Stimulated activated CD4-positive, alpha-beta T cell treated with anti-CD3 and anti-CD28 coated beads, TNF-alpha, amount 100 ng/mL, for 1 hour (primary cell): ENCODE measurements at places on chromosomes 13 and 19.

GRCh38 chr13:110706570-110707372 is 855 bp upstream of the CARS2 start:
- DNase-seq = no peak

DNA sequence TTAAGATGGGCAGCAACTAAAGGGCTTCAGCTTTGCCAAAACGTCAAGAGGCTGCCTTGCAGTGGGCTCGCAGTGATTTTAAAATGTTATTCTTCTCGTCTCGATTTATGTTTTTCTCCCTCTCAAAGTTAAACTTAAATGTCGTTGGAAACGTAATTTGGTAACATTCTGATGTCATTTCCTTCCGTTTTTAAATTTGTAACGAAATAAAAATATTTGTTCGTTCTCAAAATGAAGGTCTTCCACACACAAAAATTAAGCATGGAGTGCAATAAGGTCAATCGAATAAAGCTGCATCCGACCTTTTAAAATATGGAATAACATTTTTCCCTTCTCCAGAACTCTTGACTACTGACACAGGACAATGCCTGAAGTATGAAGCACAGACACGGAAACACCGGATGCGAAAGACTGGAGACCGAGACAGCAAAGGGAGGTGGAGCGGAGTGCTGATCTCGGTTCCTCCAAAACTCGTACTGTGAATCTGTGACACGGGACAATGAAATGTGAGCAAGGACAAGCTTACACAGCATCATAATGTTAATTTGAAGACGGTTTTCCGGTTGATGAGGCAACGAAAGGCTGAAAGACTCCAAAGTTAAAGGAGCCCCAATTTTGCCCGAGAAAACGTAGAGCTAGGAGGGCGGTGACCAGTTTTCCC is 850 bp downstream of the MTMR6 start:
- DNase-seq = no peak

- no peak for DNase-seq
Measured at GRCh38 chr13:111480976-111481375, 160.5 kb downstream of the TEX29 start.

DNA sequence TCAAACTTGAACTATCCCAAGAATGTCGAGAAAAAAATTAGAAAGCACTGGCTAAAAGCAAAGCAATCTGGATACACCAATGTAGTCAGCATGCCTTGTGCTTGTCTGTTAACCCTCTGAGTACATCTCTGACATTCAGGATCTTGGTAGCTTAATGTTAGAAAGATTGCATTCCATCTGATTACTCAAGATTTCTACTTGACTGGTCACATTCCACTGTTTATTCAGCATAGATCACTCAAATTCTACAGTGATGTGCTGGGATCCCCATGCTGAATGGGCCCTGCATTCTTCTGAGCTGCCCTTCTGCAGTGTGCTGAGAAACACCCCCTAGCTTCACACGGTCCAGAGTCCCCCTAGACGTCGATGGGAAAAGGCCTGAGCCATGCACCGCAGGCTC is 295.4 kb upstream of the MAB21L1 start:
- DNase-seq = no peak
